Renal cortical epithelial cell (primary cell): ENCODE measurements at places on chromosomes 6 and 20.

- peak; percentile 70 for DNase-seq
Observed at GRCh38 chr20:32204205-32205109, 3.1 kb downstream of the PLAGL2 start.

DNA sequence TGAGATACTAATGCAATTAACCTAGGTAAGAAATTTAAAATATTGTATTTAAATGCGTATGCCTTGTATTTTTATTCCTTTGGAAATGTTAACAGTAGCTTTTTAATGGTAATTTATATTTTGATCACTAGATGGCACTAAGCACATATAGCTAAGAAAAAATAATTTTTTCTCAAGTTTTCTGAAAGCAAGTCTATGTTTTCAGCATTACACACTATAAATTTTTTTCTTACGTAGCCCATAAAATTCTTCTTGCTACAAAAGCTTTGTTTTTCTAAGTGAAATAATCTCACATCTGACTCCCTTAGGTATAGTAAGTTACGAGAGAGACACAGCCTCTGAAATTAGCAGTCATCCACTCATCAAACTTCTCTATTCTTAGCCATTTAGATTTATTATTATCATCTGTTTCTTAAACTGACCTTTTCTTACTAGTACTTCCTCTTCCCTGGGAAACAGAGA lies 35.7 kb downstream of the TSPYL4 start:
- DNase-seq: peak; percentile 46

DNA sequence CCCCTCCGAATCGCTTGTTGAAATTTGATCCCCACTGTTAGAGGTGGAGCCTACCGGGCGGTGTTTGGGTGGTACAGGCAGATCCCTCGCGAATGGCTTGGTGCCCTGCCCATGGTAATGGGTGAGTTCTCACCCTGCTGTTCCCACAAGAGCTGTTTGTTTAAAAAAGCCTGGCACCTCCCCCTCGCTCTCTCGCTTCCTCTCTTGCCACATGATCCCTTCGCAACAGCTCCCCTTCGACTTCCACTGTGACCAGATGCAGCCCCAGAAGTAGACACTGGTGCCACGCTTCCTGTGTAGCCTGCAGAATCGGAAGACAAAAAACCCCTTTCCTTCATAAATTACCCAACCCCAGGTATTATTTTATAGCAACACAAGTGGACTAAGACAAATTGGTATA lies 292.2 kb upstream of the QKI start:
- DNase-seq: no peak

DNA sequence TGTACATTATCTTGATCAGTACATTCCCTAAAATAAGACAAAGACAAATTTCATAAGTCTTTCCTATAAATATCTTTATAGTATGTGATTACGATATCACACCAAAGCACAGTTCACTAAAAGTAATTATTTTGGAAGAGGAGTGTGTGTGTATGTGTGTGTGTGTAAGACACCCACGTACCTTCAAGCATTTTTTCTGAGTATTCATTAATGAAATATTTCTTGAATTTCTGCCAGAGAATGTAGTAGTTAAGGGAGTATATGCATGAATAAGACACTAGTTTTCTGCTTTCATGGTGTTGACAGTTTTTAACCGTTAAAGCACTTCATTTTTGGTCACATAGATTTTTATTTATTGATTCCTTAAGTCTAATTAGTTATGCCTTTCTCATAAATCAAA lies 36.8 kb downstream of the MANEA start:
- DNase-seq: peak; percentile 9

- no peak for DNase-seq
Observed at GRCh38 chr20:59120491-59120890, 43.1 kb upstream of the ZNF831 start.

GRCh38 chr6:125165256-125165655 lies 11.7 kb downstream of the TPD52L1 start:
- DNase-seq: peak; percentile 50

GRCh38 chr20:36717657-36718056 lies 28.2 kb downstream of the NDRG3 start:
- peak; percentile 14 for DNase-seq

GRCh38 chr20:56157530-56158203 lies 90.9 kb upstream of the MC3R start:
- DNase-seq: no peak

DNA sequence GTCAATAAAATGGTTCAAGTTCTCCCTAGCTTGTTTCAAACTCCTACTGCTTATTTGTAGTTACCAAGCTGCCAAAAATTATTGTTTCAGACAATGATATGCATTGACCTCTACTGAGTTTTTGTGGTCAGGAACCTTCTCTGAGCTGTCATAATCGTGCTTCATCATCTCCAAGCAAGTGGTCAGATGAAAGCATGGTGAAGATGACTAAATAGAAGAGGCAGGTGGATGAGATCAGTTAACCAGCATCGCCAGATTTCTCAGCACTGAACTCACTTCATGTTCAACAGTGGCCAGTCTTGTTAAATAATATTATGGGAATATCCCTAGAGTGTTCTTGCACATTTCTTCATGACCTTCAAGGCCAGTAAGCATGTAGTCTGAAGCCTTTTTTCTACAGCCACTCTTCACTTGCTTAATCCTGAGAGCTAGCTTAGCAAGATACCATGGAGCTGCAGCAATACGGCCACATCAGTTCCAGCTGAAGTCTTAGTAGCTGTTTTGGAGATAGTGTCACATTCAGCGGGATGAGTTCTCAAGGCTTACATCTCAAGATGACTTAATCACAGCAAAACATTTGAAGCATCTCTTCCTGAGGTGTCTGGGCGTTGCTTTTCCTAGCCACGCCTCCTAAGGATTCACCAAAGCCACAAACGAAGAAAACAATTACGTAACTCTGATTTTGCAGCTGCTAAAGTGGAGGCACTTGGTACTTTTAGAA lies 101.6 kb upstream of the TMEM30A start:
- DNase-seq: no peak

DNA sequence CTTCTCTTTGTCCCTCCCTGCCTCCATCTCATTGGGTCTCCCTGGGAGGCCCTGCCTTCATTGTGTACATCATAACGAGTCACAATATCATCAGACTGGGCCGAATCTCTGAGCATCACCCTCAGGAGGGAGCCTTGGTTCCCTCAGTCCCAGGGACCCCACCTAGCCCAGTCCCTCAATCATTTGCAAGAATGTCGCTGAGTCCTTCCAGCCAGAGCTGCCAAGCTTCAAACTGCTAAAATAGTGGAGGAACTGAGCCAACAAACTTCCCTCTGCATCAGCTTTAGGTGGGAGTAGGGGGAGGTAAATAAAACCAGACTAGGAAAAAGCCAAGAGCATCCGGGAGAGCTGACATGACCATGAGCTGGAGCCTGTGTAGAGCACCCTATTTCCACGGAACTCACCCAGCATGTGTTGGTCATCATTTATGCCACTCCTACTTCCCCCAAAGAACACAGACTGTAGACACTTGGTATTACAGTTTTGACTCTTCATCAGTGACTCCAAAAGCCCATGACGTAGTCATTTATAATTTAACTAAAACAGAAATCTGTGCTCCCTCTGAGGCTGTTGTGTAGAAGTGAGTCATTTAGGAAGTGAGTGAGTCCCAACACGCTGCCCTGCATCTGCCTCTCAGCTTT lies 28.8 kb upstream of the IL17A start:
- peak; percentile 93 for DNase-seq

- DNase-seq: peak; percentile 100
Observed at GRCh38 chr20:10857352-10858070, 183.7 kb upstream of the JAG1 start.

GRCh38 chr6:6586671-6587526 lies 1.6 kb upstream of the LY86 start:
- DNase-seq: no peak

- DNase-seq: peak; percentile 42
Observed at GRCh38 chr6:122839472-122839871, 50.4 kb downstream of the SMPDL3A start.

DNA sequence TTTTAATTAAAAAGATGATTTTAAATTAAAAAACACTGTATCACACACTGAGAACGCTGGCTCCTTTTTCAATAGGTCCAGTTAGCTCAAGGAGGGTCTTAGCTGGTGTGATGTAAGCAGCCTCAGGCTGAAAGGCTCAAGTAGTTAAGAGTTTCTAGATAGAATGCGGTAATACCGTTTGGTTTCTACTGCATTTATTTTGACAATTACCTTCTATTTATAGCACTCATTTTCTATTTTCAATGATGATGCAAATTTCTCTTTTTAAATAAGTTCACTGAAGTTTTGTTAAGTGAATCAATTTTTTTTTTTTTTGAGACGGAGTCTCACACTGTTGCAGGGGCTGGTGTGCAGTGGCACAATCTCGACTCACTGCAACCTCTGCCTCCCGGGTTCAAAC lies 87.1 kb downstream of the PREX1 start:
- DNase-seq: no peak

DNA sequence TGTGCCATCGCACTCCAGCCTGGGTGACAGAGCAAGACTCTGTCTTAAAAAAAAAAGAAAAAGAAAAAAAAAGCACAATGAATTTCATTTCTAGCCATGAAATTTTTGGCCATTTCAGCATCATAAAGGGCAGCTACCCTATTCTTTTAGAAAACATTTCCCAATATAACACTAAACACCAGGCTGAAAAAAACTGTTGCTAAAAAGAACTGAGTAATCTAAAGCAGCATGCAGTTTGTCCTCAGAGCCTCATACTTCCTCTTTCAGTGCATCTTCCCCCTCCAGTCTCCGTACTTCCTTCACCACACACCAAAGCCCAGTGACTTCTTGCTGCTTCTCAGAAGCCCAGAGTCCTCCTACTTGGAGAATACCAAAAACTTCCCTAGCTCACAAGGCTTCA lies 5.6 kb upstream of the IFNGR1 start:
- no peak for DNase-seq

DNA sequence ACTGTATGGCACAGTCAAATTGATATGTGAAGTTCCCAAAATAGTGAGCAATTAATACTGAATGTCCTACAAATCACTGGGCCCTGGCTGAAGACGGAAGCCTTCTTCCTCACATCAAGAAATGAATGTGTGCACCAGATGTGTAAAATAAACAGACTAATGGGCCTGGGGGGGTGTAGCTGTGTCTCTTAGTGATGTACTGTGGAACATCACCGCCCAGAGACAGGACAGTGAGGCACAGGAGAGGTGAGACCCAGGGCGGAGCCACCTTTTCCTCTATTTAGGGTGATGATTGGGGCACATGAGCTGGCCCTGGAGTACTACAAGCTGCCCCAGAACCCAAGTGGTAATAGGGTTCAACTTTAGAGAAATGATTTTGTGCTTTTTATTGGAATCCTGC lies 368.5 kb upstream of the ARID1B start:
- DNase-seq: no peak

GRCh38 chr6:109239651-109240321 lies 142.5 kb downstream of the CD164 start:
- DNase-seq: peak; percentile 29

GRCh38 chr6:35489995-35490791 lies 6.7 kb downstream of the TEAD3 start:
- DNase-seq: no peak

- no peak for DNase-seq
Observed at GRCh38 chr6:10307476-10307875, 107.4 kb downstream of the TFAP2A start.

GRCh38 chr6:144063246-144063743 lies 32.1 kb downstream of the SF3B5 start:
- DNase-seq: no peak

- peak; percentile 84 for DNase-seq
Observed at GRCh38 chr20:35111141-35111888, 18.7 kb upstream of the TRPC4AP start.

DNA sequence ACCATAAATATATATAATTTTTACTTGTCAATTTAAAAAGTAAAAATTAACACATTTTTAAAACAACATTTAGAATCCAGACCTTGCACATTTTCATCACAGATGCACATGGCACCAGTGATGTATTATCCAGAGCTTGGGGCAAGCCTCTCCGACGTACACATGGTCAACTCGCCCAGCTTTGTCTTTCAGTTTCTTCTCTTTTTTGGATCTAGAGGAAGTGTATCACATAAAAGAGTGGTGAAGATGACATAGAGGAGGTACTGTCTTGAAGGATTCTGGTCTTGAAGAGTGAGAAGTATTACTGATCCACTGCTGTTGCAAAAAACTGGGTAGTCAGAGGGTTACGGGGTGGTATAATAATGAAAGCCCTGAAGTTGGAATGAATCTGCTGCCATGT lies 46.9 kb upstream of the TAB2 start:
- no peak for DNase-seq

DNA sequence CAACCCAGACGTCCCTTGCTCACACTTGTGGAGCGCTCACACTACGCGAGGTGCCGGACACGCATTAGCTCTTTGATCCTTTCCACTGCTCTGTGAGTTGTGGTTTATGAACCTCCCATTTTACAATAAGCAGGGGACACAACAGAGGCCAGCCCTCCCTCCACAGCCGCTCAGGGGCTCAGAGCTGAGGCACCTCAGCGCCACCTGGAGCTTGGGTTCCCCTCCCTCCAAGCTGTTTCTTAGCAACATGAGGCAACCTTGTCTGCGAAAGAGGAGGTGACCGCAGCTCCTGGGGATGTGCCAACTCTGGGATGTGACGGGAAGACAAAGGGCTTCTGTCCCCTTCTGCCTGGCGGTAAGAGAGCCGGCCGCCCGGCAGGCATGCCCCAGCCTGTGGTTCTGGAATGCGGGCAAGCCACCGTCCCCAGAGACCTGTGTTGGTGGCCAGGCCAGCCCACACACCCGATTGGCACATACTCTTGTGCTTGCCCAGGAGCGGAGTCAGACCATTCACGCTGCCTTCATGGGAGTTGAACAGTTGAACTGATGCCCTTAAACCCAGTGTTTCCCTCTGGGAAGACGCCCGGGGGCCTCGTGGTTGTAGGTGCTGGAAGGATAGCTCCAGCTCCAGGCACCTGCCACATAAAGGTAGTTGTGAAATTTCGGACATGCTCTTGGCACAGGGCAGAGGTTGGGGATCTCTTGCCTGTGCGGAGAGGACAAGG lies 44.5 kb downstream of the RBM38 start:
- peak; percentile 28 for DNase-seq

DNA sequence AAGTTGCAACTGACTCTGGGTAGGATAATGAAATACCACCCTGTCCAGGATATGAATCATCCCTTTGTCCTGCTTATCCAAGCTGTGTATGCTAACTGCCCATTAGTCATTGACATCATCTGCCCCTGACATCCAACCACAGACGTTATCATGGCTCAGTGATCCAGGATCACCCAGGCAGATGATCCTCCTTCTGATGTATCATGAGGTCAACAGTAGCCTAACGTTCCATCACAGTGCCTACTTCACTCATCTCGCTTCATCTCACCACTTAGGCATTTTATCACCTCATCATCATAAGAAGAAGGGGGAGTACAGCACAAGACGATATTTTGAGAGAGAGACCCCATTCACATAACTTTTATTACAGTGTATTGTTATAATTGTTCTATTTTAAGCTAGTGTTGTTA lies 13.4 kb upstream of the BTN3A2 start:
- peak; percentile 99 for DNase-seq

GRCh38 chr6:68333442-68333841 lies 301.6 kb upstream of the ADGRB3 start:
- no peak for DNase-seq

DNA sequence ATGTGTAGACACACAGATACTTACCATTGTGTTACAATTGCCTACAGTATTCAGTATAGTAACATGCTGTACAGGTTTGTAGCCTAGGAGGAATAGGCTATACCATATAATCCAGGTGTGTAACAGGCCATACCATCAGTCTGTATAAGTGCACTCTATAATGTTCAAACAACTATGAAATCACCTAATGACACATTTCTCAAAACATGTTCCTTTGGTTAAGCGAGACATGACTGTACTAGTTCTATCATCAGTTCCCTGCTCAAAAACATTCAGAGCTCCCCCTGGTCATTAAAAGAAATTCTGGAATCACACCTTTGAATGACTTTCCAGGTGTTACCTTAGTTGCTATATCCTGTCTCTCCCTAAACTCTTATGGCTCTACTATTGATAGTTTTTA lies 70.4 kb upstream of the SLC2A12 start:
- DNase-seq: no peak

- no peak for DNase-seq
Observed at GRCh38 chr20:64023361-64024140, 12.4 kb upstream of the C20orf204 start.
